ENCODE measurements at places on chromosomes 1 and 21.

- no peak for DNase-seq
Measured at GRCh38 chr1:220528679-220529501, 954 bp downstream of the MARK1 start.

DNA sequence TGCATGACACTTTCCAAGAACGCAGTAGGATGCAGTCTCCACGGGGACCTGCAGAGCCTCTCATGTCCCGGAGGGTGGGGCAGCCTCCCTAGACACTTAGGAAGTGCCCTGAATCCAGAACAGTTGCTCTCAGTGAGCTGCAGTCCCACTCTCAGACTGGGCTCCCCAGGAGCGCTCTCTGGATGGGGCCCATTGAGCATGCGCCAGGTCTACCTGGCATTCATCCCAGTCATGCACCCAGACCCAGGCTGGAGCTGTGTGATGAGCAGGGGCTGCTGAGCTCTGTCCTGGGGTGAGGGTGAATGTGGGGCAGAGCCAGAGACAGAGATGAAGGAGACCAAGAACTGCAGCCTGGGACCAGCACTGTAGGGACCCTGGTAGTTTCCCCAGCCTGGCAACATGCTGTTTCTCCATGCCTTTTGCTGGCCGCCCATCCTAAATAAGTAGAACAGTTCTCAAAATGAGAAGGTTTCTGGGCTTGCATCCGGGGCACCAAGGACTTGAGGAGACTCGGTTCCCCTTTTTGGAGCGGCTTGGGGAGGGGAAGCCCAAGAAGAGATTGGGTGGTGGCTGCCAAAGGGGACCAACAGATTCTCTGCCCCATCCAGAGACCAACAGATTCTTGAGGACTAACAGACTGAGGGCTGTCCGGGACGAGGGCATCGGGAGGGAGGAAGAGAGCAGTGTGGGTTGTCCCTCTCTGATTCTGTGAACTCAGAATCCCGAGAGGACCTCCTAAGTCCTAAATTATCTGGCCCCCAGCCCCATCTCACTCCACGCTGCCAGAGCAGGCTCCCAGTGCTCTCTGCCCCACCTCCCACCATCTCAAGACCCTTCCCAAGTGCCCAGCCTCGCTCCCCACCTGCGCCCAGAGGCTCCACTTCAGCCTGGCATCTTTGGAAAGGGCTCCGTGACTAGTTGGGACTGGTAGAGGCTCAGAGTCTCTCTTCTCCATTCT, 1.0 kb upstream of the PGLYRP4 start:
- no peak for DNase-seq

DNA sequence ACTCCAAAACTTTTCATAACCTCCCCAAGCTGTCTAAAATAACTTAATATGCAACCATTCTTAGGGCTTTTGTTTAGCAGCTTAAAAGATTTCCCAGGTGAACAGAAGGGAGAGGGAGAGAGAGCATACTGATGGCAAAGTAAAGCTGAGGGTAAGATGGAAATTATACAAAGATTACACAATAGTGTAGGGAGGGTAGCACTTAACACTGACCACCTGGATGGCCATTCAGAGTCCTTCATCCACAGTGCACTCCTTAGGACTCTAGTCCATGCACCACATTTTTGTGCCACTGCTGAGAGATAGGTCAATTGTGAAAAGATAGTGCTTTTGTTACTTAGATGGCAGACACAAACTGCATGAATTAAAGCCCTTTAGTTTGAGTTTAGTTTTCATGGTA, 574.6 kb downstream of the LMO4 start:
- no peak for DNase-seq

- no peak for DNase-seq
Measured at GRCh38 chr1:147815503-147815902, 55.1 kb upstream of the GJA5 start.

- no peak for DNase-seq
Measured at GRCh38 chr1:112698366-112699310, 8.3 kb downstream of the RHOC start.

DNA sequence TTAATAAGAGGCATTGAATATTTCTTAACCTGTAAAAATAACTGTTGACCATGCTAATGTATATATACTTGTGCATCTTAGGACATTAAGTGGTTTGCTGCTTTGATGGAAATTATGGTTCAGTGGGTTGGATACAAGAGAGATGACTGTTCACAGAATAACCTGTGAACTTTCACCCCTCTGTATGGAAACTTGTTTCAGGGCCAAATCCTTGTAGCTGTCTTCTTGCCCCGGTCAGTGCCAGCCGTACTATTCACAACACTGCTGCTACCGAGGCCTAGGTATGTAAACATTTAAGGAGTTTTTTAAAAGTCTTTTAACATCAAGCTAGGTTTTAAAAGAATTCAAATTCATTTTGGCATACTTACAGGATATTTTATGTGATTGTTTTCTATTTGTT, 16.1 kb downstream of the DONSON start:
- DNase-seq = no peak

Measured in stimulated activated CD4-positive, alpha-beta T cell treated with anti-CD3 and anti-CD28 coated beads, Interleukin-2, amount 100 ng/mL, for 4 hours (primary cell).